H1 (cell line): ENCODE measurements at places on chromosomes 1 and 21.
A peak's percentile ranks its signal among the peaks of the same experiment; 100 is the strongest.

DNA sequence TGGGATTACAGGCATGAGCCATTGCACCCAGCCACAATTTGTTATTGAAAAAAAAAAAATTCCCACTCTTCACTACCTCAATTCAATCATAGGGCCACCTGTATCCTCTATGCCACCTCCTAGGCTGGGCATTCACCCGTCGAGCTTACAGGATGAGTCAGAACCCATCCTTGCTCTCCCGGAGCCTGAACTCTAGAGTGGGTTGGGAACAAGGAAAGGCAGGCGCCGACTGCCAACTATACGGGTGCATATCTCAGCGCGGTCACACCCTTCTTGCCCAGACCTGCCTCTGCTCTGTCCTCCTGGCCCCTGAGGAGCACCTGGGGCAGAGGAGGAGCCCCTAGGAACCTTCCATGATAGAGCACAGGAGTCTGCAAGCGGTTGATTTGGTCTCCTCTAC lies 21.4 kb upstream of the LBR start:
- no peak for DNase-seq

GRCh38 chr1:227424953-227425352 lies 106.7 kb upstream of the CDC42BPA start:
- no peak for DNase-seq

DNA sequence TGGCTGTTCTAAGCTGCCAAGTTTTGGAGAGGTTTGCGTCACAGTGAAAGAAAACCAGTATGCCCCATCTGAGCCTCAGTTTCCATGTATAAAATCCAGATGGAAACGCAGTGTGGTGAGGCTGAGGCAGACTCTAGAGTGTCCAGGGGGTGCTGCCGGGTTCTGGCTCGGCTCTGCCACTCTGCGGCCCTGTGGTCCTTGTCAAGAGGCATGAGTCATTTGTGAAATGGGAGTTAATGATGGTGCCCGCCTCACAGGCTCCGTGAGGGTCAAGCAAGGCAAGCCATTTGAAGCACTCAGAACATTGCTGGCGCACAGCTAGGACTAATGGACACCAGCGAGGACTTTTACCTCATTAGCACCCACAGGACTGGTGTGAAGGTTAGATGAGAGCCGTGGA lies 214.3 kb downstream of the PTPRU start:
- DNase-seq, result no peak

DNA sequence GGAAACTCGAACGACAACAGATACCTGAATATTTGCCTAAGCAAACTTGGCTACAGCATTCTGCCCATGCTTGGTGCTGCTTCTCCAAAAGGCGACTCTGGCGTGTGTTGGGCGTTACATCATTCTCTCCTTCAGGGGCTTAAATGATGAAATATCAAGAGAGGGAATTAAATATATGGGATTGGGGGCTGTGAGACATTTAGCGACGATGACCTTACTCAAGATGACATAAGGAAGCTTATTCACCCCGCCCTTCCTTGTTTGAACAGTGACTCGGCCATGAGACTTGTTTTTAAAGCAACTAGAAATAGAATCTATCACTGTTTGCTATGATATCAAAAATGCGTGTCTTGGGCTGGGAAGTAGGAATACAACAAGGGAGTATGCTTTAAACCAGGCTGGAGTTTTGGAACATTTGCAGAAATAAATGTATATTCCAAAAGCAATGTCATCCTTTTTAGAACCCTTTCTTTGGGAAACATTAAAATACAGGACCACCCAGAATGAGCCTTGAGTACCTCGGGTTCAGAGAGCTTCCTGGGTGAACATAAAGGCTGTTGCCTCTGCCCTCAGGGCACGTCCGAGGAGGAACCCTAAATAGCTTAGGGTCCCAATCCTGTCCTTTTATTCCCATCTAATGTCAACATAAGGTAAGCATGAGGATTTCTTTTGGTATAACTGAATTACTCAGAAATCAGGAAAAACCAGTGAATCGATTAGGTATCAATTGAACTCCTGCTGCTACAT lies 123.3 kb upstream of the SLC45A1 start:
- no peak for DNase-seq

DNA sequence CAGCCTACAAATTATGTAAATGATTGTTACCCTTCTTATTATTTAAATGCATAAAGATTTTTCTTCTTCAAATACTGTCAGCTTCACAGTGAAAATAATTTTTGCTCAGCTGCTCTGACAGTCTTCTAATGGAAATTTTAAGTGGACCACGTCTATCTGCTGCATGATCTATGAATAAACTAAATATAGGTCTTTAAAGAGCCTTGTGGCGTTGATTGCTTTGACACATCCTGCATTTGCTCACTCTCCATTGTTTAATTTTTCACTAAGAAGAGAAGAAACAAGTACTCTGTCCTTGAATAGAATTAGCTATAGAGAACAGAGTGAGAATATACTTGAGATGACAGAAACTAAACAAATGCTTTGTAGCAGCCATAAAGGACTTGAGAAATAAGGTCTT lies 826.1 kb downstream of the MRPL39 start:
- no peak for DNase-seq

DNA sequence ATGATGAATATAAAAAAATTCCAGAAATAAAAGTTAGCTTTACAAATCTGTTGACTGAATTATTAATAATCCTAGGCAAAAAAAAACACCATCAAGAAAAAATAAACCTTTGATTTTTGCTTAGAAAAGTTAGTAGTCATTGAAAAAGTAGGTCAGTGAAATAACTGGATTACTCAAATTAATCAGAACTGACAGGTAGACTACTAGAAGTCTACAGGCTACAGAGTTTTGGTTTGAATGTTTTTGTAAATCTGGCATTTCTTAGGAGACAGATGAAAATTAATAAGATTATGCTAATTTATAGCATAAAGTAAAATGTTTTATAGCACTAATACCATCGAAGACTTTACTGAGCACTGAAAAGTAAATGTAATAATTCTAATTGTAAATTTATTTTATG lies 511.9 kb downstream of the PTPRC start:
- no peak for DNase-seq

GRCh38 chr1:93519199-93519829 lies 71.4 kb downstream of the FNBP1L start:
- DNase-seq, result no peak

DNA sequence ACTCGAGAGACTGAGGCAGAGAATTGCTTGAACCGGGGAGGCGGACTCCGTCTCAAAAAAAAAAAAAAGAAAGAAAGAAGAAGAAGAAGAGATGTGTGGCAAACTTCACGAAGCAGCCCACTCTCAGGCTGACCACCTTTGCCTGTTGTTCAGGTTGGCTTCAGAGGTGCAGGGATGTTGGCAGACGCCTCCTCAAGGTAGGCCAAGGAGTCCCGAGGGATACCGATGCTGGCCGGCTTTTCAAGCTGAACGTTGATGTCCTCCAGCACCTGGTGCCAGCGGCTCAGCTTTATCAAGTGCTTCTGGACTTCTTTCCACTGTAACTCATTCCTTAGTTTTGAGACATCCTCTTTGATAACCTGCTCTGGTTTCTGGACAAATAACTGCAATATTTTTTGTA lies 243.8 kb upstream of the ADGRL2 start:
- no peak for DNase-seq

DNA sequence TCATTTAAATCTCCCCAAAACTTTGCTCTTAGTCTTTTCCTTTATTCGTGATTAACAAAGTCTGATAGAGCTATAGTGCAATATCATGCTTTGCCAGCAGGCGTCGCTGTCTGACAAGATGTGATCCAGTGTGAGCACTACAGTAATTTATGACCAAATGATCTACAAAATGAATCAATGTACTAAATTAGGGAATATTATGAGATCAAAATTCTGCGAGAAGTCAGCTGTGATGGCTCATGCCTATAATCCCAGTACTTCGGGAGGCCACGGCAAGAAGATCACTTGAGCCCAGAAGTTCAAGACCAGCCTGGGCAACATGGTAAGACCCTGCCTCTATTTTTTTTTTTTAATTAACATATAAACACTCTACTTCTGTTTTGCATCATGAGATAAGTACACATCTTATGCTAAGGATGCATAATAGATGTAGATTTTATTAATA lies 3.6 kb upstream of the SPSB1 start:
- no peak for DNase-seq

DNA sequence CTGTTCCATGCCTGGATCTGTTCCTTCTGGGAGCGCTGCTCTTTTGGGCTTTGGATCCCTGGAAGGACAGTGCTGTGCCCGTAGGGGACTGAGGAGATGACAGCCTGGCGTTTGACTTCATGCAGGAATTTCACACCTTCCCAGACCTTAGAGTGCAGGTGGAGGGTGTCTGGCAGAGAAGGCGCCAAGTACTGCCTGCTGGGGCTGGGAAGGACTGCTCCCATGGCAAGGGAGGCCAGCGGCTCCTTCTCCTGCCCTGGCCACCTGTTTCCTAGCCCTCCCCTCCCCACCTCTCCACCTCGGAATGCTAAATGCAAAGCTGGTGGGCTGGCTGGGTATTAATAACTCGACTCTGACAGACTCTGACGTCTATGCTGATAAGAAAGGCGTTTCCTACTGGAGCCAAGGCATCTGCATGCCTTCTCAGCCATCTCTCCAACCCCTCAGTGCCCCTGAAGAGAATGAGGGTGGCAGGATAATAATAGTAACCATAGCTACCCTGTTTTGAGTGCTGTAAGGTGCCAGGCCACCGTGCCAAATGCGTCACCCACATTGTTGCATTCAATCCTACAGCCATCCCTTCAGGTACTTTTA lies 17.5 kb upstream of the PDIK1L start:
- DNase-seq, result no peak

DNA sequence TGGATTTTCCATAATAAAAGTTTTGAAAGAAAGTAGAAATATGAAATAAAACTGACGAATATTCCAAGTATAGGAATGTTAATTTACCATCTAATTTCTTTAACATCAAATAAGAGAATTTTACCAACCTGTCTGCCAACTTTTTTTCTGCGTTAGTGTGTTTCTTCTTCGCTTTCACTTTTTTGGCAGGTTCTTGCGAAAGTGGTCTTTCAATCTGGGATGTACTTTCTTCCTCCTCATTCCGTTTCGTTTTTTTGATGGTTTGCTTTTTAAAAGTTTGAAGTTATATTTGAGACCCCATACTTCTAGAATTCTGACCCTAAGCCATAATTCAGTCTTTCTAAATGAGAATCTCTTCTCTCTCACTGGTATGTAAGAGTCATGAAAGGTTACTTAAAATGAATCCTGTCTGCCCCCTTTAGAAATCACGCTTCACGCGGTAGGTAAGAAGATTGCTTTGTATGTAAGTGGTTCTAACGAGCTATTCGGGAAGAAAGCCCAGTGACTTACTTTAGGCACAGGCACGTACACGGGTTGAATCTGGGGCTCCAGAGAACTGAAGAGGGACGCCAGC lies 580 bp downstream of the RBM34 start:
- no peak for DNase-seq

GRCh38 chr1:229440851-229441537 lies 7.1 kb upstream of the ACTA1 start:
- no peak for DNase-seq

DNA sequence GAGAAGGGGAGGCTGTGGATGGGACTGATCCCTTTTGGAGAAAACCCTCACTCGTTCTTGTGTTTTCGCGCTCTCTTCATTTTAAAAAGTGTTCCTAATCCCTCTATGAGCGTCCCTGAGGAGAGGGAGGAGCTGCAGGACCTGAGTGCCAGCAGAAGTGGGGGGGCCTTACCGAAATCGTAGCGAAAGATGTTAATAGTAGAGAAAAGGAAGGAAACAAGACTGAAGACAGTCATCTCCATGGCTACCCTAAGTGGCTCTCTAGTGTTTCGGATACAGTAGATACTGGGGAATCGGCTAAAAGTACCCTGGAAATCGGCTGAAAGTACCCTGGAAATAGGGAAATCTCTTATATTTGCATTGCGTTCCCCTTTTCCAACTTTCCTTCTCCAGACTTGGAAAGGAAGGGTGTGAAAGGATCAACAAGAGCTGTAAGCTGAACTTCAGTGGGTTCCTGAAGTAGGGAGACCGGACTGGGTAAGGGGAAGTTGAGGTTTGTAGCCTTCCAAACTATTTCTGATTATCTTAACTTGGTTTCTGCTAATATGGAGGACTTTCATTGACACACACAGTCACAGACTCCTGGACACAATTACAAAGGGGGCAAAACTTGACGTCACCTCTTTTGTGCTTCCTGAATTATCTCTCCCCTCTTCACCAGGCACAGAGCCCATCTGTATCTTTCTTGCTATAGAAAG lies 486 bp upstream of the DSTYK start:
- no peak for DNase-seq

DNA sequence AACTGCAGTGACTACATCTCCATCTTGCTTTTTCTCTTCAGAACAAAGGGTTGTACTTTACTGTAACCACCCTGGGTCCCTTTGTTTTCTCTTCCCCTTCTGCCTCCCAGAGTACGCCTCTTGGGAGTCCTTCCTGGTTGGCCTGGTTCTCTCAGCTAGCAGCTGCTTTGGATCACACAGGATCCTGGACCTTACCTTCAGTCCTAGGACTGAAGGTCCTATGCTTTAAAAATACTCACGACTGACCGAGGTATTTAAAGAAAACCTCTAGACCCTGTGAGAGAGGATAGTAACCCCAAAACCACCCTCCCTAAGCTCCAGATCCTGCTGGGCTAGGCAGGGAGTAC lies 4.8 kb downstream of the TRIM45 start:
- DNase-seq, result no peak

GRCh38 chr1:247332623-247333361 lies 1.1 kb upstream of the ZNF496 start:
- DNase-seq, result no peak

DNA sequence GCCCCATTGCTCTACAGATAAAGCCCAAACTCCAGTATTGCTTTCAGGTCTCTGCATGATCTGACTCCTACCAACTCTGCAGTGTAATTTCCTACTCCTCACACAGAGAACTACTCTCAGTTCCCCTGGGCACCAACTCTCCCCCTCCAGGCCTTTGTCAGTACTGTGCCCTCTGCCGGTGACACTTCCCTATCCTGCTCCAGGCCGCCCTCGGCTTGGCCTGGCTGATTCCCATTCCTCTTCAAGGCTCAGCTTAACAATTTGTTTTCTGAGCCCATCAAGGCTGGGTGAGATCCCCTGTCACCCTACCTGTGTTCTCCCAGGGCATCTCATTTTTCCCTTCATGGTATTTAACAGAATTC lies 2.6 kb downstream of the SLAMF8 start:
- peak; percentile 67 for DNase-seq
